ENCODE measurements at places on chromosomes 4 and X.

- DNase-seq, result no peak
These were observed 15.1 kb downstream of the TRAPPC2 start for GRCh38 chrX:13719192-13719856.

DNA sequence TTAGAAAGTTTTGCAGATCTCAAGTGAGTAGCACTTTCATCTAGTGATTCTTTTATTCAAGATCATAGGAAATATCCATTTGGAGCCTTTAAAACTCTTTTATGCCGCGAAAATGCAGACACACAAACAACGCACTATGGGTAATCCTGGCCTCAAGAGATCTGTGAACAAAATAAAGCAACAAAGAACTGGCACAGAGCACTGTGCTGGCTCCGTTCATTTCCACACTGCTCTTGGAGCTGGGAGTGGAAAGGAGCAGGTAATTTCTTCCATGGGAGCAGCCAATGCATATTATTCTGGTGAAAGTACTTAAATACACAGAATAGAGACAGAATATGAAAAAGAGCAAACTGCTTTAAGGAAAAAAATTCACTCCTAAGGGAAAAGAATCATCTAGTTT lies 172.7 kb upstream of the FRG1 start:
- DNase-seq, result no peak

GRCh38 chr4:83360018-83360417 lies 25.4 kb upstream of the HPSE start:
- no peak for DNase-seq

GRCh38 chrX:23503835-23504539 lies 163.3 kb upstream of the PRDX4 start:
- no peak for DNase-seq
